Effector CD8-positive, alpha-beta T cell (primary cell): ENCODE measurements at places on chromosomes 12 and 14.

- DNase-seq, result no peak
Measured at GRCh38 chr12:105261010-105261409, 25.0 kb upstream of the APPL2 start.

GRCh38 chr12:131189781-131190180 is 236.1 kb downstream of the ADGRD1 start:
- DNase-seq, result no peak

DNA sequence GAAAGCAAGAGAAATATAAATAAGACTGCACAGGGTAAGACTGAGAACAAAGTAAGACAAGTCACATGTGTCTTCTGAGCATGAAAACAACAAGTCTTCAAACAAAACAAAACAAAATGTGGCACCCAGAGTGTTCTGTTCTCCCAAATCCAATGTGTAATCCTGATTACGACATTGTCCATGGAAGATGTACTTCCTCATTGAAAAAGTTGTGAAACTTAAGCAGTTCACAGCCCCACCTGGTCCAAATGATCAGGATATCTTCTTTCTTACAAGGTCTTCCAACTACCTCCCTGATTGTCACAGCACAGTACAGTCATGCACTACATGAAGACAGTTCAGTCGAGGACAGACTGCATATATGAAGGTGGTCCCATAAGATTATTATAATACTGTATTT is 23.3 kb upstream of the NEK9 start:
- no peak for DNase-seq

GRCh38 chr14:70685474-70686197 is 43.9 kb downstream of the TTC9 start:
- DNase-seq, result no peak

DNA sequence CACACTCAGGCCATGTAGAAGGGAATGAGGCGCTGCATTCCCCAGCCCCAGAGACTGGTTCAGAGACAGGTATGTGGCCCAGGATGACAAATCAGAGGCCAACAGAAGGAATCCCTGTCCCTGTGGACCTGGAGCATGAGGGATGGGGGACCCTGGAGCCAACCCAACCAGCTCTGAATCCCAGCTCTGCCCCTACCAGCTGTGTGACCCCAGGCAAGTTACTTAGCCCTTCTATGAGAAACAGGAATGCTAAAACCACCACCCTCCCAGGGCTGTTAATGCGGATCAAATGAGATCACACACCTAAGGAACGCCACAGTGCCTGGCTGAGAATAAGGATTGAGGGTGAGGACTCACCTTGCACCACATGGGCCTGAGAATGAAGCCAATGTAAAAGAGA is 15.6 kb downstream of the ITPK1 start:
- DNase-seq, result no peak

DNA sequence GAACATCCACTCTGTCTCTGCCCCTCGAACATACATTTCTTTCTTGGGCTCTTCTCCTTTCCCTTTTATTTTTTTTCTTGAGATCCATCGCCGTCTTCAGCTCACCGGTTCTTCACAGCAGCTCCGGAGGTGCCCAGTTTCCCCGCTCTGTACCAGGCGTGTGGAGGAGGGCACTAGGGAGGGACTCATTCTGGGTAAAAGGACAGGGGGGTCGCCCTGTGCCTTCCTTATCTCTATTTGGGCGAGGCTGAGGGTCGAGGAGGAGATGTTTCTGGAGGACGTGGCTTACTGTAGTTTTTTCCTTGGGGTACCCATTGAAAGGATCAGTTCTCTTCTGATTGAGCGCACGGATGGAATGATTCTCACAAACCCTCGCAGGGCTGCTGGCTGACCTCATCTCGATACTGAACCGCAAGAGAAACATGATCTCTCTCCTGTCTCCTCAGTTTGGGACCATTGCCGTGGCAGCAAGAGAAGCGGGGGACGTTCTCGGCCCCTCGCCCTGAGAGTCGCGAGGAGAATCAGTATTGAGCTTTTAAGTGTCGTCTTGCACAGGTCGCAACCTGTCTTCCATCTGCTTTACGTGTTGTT is 386 bp downstream of the LIN52 start:
- DNase-seq, result no peak

GRCh38 chr14:50400461-50400860 is 3.8 kb upstream of the CDKL1 start:
- DNase-seq, result no peak

DNA sequence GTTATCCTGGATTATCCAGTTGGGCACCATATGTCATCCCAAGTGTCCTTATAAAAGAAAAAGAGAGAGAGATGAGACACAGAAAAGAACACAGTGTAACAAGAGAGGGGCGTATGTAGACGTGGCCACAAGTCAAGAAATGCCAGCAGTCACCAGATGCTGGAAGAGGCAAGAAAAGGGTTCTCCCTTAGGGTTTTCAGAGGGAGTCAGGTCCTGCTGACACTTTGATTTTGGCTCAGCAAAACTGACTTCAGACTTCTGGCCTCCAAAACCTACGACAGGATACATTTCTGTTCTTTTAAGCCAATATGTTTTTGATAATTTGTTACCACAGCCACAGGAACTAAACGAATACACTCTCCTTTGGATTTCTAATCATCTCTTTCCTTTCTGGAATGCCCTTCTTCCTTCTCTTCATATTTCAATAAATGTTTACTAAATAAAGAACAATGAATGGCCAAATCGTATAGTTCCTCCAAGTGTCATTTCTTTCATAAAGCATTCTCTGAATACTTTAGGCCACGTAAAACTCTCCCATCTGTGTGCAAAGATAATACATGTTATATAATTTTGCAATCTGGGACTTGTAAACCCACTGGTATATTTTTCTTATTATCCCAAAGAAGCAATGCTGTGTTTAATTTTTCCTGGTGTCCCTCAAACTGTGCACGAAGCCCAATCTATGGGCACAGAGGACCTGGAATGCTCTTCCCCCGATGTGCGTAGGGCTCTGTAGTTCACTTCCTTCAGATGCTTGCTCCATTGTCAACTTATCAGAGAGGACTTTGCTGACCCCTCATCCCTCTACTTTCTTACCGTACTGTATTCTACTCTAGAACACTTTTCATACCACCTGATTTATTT is 303.6 kb downstream of the CEP128 start:
- DNase-seq, result no peak

GRCh38 chr12:26157001-26157400 is 32.2 kb upstream of the BHLHE41 start:
- no peak for DNase-seq

- no peak for DNase-seq
Measured at GRCh38 chr12:130398100-130398848, 60.6 kb downstream of the PIWIL1 start.

DNA sequence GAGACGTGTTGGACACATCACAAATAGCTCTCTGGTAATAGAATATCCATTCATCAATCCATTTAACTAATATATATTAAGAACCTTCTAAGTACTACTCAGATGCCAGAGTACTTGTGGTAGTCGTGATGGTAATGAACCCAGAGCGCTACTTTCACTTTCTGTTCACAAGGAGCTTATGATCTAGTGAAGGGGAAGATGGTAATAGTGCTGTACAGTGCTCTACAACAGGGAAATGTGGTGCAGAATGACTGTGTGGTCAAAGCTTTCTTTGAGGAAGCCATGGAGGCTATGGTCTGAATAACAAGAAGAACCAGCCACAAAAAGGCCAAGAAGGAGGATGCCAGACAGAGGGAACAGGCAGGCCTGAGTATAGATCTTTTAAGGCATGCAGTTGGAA is 212.0 kb downstream of the PTPRO start:
- DNase-seq, result no peak

DNA sequence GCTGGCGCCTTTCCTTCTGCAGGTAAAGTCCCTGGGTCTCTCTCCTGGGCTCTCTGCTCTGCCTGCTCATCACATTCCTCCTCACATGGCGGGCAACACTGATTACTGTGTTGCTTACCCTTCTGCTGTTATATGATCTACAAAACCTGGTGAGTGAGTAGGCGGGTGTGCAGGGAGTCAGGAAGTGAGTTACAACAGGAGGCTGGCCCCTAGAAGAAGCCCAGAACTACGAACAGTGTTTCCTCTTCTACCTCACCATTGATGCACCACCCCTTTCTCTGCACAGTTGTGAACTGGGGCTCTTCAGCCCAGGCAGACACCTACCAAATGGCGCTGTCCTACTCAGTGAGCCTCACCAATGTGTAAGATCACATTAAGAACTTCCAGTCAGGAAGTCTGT is 4.9 kb upstream of the KLHL33 start:
- DNase-seq, result no peak

- DNase-seq, result no peak
Measured at GRCh38 chr12:49458816-49459215, 80.0 kb upstream of the KCNH3 start.

DNA sequence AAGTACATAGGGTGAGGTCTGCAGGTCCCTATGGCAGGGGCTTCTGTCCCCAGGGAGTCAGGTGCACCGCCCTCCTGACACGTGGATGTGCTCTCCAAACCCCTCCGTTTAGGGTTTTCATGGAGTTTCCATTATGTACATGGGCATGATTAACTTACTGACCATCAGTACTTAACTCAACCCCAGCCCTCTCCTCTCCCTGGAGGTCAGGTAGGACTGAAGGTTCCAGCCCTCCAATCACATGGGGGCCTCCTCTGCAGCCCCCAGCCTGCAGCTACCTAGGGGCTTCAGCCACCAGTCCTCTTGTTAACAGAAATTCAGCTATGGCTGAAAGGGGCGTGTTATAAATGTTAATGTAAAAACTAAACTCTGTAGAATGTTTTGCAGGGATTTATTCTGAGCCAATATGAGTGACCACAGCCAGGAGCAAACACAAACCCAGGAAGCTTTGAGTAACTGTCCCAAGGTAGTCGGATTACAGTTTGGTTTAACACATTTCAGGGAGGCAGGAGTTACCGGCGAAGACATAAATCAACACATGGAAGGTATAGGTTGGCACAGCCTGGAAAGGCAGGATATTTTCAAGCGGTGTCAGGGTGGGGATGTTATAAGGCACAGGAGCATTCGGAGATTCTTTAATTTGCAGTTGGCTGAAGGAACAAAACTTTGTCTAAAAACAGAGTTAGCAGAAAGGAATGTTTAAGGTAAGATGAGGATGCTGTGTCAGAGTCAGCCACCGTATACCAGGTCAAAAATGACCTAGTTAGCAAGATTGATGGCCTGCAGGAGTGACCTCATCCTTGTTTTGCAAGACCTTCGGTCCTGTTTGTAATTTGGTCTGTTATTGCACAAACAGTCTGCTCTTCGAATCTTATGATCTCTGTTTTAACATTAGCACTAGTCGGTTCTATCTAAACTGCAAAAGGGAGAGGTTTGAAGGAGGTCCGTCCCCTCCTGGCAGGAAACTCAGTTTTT is 75.2 kb downstream of the TNFAIP2 start:
- DNase-seq, result no peak

GRCh38 chr12:92136965-92137721 is 8.5 kb downstream of the BTG1 start:
- DNase-seq, result no peak

- no peak for DNase-seq
Measured at GRCh38 chr12:128314611-128315010, 47.6 kb downstream of the TMEM132C start.

GRCh38 chr14:40697231-40697630 is 909.4 kb upstream of the LRFN5 start:
- DNase-seq, result no peak
